SHP77 (cell line): ENCODE measurements at places on chromosomes 5 and 9.

GRCh38 chr5:10125116-10125515 is 124.6 kb downstream of the ATPSCKMT start:
- DNase-seq = no peak

DNA sequence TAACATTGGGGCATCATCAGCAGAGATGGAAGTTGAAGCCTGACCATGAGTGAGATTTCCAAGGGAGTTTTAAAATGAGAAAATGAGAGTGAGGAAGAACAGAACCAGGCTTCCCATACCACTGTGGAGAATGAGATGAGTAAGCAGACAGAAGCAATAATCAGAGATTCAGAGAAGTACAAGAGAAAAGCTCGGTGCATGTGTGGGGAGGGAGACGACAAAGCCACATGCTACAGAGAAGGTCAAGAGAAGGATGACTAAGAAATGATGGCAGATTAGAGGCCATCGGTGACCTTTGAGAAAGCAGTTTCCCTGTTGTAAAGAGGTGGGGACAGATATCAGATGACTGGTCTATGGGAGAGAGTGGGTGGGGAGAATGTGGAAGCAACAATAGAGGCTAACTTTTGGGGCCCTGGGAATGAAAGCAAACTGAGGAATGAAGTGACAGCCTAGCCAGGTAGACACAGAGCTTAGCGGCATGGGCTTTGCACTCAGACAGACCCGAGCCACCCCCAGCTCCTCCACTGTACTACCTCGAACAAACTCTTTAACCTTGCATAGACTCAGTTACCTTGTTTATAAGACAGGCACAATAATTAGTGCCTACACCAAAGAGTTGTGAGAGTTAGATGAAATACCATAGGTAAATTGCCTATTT is 207.7 kb downstream of the PIK3R1 start:
- no peak for DNase-seq

GRCh38 chr9:126293522-126293889 is 33.1 kb upstream of the MVB12B start:
- peak; percentile 25 for DNase-seq

- DNase-seq = no peak
Observed at GRCh38 chr5:149680810-149681221, 49.3 kb upstream of the PPARGC1B start.
